GM10248 (cell line): ENCODE measurements at places on chromosomes 4 and X.

DNA sequence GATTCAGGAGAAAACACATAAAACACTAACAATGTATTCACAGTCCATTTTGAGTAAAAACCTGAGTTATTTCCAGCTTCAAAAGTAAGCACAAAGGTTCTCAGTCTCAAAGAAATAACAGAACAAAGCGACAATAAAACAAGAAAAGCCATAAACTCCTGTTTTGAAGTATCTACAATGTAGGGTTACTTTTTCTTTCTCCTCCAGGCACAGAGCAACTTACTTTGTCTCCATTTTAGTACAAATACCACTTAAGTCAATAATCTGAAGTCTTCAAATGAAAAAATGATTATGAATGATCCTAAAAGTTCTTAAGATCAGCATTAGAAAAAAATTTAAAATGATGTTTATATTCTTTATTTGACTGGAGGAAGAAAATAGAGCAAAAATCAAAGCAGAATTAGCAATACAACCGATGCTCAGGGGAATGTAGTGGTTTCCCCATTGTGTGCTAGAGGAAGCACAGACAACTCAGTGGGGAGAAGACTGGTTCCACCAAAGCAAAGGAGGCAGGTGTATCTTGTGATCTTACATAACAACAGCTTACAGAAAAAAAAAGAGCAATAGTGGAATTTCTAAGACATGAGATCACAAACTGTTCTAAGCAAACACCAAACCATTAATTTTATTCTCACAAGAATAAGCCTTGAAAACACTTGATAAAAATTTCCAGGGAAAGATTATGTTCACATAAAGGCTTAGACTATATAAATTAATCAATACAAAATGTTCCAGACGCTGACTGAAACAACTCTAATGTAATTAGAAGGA, 35.1 kb downstream of the EPHA5 start:
- no peak for DNase-seq

DNA sequence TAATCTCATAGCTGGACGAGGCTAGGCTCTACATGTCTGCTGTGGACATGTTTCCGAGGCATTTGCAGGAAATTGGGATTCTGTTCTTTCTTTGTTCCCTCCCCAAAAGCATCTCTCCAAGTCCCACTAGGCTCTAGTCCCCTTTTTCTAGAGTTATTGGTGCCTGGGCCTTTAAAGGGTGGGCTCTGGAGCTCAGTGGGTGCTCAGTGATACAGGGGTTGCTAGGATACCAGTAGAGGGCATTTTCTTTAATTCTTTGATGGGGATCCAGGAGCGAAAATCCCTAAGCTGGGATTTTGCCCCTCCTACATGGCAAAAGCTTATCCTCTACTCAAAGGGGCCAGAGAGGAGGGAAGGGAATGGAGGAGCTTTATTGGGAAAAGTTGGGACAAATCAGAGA, 34.2 kb downstream of the ARHGEF9 start:
- DNase-seq: no peak

DNA sequence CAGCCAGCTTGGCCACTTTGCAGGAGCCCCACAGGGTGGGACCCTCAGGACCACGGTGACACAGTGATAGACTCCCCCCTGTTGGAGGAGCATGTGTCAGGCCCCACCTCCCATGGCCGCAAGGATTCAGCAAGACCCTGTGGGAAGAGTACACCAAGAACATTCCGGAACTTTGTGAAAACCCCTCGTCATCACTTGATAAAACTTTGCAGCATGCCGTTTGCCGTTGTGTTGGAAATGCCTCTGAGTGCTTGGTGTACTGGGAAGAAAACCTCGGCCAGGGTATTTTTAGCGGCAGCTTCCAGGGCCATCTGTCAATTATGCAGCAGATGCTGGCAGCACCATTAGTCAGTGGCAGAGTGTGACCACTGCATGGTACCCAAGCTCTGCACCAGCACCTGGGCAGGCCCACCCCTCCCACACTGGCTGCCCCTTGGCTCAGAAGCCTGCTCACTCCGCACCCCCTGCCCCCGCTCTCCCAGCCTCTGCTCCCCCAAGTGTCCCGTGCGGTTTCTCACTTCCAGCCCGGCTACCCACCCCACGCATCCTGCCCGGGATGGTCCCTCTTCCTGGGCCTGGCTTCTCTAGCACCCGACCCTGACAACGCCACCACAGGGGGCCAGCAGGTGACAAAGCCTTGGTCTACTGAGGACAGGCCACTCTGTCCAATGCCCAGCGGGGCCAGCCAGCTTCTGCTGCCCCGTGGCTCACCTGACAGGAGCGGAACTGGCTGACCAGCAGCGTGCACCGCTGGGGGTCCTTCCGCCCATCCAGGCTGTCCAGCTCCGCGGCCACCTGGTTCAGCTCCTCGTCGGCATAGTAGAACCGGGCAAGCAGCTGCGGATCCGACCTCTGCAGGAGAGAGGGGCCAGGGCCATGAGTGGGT, 65.0 kb downstream of the ZFYVE28 start:
- no peak for DNase-seq

DNA sequence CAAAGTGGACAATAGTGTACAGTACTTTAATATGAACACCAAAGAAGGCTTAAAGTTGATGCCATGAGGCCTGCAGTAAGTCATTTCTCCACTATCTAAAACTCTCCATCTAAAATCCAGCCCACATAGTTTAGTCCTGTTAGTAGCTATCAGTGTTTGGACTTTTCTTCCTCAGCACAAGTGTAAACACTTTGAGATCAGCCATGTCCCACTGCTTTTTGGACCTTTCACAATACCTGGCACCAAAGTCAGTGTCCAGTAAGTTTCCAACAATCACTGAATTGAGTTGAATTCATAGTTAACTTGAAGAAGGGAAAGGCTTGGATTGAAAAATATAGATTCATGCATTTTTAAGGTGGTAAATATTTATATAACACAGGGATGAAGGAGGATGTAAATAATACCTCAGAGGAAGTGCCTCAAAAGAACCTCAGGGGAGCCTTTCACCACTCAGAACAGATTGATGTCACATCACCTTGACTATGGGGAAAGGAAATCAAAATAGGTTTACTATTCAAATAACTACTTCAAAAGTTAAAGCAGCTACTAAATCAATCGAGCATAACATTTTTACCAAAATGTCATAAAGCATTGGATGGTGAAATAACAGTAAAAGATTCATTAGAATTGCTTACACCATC, 76.7 kb downstream of the FTHL17 start:
- no peak for DNase-seq

DNA sequence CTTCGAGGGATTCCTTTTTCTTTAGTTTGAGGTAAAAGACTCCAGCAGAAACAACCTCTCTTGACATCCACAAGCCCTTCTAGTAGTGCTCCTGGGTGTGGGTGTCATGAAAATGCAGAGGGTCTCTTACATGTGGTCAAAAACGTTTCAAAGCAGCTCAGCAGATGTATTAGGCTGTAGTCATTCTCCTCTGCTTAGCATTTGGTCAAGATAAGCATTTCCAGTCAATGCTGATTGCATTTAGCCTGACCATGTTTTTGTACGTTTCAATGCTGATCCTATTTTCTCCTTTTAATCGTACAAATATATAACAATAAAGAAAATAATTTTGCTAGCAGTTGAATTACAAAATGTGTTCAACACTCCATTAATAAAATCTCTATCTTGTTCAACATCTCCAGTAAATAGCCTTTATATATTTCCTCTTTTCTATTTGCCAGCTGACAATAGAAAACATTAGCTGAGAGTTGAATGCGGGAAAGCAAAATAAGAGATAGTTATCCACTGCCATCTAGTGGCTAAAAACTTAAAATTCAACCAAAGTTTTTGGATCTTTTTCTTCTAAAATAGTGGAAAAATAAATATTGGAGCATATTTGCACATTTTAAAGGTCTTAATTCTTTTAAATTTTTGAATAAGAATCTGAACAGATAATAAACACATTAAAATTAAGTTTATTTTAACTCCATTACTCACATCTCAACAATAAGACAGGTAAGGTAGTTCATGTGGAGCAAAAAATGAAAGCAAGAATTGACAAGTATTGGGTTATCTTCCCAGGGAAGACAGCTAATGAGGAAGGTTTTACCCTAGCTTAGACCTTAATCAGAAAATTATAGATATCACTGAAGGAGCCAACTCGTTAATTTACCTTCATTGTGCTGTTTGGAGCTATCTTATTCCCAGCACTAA, 15.2 kb upstream of the PACRGL start:
- peak; percentile 24 for DNase-seq

- no peak for DNase-seq
Observed at GRCh38 chr4:173436149-173436579, 37.2 kb upstream of the SCRG1 start.
